ENCODE measurements at places on chromosomes 2 and 18.

DNA sequence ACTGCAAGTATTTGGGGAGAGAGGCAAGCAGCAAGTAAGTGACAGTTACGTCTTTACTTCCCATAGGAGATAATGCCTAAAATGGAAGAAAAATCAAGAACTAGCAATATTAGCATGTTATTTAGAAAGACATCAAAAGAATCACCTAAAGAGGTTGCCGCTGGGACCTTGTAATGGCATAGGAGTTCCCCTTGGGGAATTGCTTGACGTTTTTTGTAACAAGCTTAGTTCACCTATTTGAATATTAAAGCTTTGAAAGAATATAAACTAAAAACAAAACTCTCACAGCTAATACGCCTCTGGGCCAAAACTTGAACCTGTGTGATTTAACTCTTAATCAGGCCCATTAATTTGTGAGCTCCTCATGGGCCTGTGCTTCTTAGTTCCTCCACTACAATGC, 89.0 kb downstream of the AAK1 start:
- DNase-seq: no peak

GRCh38 chr2:45910473-45911060, 259.1 kb downstream of the PRKCE start:
- DNase-seq: no peak

- no peak for DNase-seq
These were observed 142.3 kb upstream of the HAAO start for GRCh38 chr2:42934580-42935186.

DNA sequence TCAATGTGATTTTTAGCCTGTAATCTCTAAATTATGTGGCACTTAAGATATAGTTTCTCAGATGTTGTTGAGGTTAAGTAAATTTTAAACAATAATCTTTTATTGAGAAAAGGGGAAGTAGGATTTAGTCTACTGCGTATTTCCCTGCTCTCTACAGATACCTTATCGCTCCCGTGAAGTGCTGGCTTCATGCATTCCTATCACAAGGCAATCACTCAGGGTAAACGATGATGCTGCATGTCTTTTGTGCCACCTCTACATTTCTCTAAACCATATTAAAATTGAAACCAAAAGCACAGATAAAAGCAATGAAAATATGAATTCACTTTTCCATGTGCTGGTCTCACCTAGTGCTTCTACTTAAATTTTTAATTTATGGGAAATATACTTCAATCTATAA, 14.4 kb upstream of the RPE start:
- DNase-seq: no peak

DNA sequence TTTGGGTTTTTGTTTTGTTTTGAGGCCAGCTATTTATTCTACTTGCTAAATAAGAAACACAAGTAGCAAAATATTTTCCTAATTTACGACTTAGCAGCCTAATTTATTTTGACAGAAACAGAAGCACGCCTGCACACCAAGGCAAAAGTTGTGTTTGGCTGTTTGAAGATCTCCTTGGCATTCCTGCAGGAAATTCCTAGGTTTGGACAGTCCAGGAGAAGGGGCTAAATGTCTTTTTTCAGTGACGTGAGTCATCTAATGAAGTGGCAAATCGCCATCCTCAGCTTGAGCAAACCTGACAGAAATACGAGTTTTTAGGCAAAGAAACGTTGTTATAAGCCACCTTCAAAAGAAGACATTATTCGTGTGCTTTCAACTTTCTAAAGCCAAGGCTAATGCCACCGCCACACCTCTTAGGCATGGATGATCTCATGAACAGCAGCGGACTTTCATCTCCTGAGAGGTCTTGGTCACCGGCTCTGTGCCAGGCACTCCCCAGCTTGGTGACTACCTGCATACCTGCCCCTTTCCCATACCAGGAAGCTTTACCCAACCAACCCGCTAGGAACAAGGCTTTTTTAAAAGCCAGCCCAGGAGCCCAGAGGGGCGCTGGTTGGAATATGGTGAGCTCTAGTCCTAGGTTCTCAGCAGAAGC, 30.9 kb downstream of the STK39 start:
- no peak for DNase-seq

GRCh38 chr18:74784752-74785151, 187.1 kb downstream of the ZNF407 start:
- no peak for DNase-seq

- DNase-seq: no peak
These were observed 46.8 kb downstream of the RPIA start for GRCh38 chr2:88738271-88738670.

DNA sequence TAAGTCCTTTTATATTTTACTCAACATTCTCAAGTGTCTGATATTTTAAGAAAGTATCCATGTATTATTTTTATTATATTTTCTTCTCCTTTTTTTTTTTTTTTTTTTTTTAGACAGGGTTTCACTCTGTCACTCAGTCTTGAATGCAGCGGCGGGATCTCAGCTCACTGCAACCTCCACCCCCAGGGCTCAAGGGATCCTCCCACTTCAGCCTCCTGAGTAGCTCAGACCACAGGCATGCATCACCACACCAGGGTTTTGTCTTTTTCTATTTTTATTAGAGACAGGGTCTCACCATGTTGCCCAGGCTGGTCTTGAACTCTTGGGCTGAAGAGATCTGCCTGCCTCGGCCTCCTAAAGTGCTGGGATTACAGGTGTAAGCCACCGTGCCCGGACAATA, 212.1 kb downstream of the TCF4 start:
- DNase-seq: no peak

DNA sequence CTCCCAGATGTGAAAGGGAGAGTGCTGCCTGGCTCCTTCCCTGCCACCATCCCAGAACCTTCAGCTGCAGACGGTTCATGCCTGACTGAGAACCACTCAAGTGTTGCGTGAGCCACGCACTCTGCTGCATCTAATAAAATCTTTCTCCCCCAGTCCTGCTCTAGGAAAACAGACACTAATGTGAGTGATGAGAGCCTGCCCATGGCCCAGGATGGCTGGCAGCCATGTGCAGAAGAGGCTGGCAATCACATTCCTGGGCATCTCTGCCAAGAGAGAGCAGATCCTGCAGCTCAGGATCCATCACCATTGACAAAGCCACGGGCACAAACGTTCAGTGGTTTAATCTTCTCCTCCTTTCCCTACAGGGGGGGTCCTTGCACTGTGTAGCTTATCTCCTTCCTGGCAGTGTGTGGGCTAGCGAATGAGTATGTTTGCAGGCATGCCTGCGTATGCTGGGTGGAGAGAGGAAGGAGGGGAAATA, 477.5 kb downstream of the SLC4A3 start:
- DNase-seq: no peak

DNA sequence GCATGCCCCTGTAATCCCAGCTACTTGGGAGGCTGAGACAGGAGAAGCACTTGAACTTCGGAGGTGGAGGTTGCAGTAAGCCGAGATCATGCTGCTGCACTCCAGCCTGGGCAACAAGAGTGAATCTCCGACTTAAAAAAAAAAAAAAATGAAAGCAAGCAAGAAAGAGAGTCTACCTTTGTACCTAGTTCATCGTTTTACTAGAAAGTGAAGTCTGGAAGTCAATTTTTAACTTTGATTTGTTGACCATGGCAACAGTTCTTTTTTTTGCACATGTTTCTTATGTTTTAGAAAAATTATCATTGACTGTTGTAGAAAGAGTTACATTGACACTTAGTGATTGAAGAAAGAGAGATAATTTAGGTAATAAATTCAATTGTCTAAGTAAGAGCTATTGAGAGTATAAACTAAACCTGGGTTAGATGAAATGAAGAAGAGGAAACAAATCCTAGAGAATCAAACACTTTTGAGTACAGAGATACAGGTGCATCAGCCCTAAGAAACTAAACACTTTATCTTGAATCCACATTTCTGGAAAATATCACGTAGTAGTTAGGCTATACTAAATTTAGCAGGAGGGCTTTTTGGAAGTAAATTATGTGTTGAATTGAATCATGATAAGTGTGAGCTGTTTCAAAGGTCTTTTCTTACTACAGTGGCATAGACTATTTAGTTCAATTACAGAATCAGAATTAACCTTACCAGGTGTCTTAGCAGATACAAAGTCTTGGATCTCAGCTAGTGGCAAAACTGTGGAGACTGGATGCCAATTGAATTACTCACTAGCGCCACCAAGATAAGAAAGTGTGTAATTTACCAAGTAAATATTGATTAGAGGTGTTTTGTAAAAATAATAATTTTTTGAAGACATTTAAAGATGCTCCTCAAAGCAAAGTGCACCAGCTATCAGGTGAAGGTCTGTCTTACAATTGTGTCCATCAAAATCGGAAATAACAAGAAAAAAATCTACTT, 303.4 kb upstream of the NRXN1 start:
- no peak for DNase-seq

- DNase-seq: no peak
These were observed 10.7 kb downstream of the STEAP3 start for GRCh38 chr2:119234021-119235019.

GRCh38 chr18:63272638-63273037, 46.9 kb downstream of the BCL2 start:
- DNase-seq: no peak

DNA sequence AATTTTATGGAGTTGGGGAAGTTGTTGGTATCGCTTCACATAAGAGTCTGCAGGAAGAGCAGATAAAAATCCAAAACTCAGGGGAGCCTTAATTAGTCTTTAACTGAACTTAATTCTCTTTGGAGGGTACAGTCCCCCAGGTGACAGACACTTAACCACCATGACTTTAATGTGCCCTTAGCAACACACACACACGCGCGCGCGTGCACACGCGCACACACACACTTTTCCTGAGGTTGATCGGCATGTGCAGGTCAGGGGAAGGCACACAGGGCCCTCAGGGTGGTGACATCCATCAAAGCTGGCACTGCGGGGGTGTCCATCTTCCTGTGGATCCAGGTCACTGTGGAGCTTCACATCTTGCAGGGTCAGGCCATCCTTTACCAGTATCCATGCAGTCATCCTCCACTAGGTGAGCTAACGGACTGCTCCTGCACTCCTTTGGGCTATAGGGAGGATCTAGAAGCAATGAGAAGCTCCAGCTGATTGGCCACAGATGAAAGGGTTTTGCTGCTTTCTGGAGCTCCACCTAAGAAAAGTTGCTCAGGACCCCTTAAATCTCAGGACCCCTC, 21.9 kb upstream of the NCK2 start:
- no peak for DNase-seq

DNA sequence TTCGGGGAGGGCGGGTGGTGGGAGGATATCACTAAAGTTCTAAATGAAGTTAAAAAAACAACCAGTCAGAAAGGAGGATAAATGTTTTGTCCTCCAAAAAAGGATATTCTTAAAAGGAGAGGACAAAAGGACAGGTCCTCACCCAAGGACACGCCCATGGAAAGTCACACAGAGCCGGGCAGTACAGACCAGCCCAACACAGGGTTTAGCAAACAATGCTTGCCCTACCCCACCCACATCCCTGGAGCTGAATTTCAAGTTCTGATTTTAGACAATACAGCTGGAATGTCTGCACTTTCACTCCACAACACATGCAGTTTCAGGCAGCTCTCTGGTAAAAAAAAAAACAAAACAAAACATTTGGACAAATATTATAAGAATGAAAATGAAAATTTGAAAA, 67.9 kb downstream of the SLC9A4 start:
- no peak for DNase-seq

DNA sequence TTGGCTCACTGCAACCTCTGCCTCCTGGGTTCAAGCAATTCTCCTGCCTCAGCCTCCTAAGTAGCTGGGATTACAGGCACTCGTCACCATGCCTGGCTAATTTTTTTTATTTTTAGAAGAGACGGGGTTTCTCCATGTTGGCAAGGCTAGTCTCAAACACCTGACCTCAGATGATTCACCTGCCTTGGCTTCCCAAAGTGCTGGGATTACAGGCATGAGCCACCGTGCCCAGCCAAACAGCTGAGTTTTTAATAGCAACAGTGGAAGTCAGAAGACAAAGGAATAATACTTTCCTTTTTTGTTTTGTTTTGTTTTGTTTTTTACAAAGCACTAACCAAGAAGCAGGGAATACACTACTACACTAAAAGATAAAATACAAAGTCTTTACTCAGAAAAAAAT, 16.9 kb downstream of the GPR75 start:
- DNase-seq: no peak

All from activated naive CD4-positive, alpha-beta T cell (primary cell).